MM.1S (cell line): ENCODE measurements at places on chromosomes 2 and 18.

DNA sequence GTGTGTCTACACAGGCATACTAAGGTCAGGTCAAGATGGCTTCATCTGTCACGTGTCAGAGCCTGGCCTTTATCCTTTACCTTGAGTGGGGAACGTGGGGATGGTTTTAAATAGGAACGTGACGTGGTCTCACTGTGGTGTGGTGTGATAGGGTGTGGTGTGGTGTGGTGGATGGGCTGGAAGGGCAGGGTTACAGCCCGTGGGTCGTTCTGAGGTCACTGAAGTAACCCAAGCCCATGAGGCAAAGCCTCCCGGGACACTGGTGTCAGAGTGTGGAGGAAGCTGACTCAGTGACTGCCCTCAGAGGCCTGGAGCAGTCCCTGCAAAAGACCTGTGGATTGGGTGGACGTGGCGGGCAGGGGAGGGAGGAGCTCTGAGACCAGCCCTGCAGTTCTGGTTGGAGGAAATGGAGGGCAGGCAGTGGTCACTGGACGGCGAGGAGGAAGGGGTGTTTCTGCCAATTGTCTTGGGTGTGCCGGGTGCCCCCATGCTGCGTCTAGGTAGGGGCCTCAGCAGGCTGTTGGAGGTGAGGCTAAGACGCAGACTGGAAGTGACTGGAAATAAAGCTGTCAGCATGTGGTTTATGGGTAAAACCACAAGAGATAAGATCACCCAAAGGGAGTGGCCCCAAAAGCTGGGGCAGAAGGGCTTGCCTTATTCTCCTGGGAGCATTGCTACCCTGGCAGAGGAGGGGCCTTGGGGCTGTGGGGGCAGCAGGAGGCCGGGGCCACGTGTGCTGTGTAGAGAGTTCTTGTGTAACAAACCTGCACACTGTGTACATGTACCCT, 84.8 kb downstream of the SH3RF3 start:
- DNase-seq, result peak; percentile 97

DNA sequence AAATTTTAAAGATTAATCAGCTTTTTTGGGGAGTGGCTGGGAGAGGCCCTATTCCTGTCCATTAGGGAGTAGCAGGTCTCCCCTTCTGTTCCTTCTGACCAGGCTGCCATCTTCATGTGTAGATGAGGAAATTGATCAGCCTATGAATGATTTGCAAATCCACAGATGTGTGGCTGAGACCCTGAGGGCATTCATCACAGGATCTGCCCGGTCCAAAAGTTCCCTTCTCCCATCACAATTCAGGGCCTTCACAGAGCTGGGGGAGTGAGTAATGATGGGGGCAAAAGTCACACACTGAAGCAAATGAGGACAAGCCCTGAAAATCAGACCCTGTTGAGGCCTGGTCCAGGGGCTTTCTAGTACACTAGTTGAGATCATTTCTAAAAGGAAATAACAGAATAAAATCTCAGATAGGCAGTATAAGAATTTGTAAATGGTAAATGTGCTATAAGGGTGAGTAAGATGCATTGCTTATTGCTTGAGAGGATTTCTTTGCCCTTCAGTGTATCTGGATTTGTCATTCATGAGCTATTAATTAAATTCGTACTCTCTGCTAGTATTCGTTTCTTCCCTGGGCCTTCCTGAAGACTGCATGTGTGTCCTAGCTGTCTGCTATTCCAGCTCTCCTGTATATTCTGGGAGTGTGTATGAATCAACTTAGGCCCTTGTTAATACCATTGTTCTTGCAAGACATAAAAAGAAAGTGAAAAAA, 53.2 kb downstream of the SETBP1 start:
- no peak for DNase-seq

- DNase-seq, result peak; percentile 78
Observed at GRCh38 chr18:46622999-46623398, 34.0 kb downstream of the LOXHD1 start.

DNA sequence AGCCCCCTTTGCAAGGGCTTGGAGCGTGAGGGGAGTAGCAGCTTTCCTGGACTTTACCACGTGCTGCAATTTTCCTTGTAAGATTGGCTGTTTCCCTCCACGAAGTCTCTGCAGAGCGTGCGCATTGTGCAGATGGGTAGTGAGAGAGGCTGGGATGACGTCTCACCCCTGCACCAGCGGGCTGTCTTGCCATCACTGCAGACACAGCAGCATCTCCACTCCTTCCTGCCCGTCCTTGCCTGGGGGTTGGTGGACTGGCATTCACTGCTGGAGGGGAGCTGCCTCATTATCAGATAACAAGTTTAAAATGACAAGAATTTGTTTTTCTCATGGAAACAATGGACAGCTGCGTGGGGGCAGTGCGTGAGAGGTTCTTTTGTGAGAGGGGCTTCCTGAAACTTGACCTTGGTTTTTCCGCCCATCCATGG, 45.3 kb upstream of the HS6ST1 start:
- no peak for DNase-seq

GRCh38 chr18:48294899-48295585, 114.1 kb downstream of the ZBTB7C start:
- DNase-seq, result no peak

GRCh38 chr2:203973676-203974075, 37.1 kb downstream of the ICOS start:
- DNase-seq, result no peak

DNA sequence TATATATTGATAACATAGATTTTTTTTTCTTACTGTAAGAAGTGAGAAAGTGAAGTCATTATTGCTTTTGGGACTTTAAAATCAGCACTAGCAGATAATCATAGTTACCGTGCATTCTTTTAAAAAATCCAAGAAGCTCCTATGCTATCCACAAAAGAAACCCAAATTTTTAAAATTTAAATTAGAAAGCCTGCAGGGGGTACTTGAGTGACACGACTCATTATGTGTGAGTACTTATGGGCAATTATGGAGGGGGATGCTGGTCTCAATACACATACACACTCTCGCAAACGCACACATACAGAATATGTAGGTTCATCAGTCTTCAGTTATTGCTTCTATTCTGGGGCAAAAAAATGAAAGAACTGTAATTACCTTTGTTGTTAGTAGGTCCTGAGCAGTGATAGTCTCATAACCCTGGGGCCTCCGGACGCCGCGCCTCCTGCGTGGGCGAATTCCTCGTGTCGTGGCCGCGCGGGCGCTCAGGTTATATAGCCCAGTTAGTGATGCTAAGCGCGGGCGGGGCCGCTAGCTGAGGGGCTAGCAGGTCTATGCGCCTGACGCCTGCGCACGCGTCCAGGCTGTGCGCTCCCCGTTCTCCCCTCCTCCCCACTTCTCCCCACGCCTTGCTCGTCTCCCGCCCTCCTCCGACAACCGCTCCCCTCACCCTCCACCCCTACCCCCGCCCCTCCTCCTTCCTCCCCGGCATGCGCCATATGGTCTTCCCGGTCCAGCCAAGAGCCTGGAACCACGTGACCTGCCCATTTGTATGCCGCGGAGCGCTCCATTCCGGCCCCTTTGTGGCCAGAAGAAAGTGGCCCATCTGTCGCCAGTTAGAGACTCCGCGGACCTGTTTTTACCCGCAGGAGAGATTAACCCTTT, at the start of gene NEUROD1:
TSS of gene NEUROD1 (minus strand) at position 463 of the 882 bp plus-strand sequence. CDS start 1,657 bp downstream, outside the sequence.
- no peak for DNase-seq

- DNase-seq, result no peak
Observed at GRCh38 chr2:5978131-5978751, 286.1 kb downstream of the SOX11 start.

DNA sequence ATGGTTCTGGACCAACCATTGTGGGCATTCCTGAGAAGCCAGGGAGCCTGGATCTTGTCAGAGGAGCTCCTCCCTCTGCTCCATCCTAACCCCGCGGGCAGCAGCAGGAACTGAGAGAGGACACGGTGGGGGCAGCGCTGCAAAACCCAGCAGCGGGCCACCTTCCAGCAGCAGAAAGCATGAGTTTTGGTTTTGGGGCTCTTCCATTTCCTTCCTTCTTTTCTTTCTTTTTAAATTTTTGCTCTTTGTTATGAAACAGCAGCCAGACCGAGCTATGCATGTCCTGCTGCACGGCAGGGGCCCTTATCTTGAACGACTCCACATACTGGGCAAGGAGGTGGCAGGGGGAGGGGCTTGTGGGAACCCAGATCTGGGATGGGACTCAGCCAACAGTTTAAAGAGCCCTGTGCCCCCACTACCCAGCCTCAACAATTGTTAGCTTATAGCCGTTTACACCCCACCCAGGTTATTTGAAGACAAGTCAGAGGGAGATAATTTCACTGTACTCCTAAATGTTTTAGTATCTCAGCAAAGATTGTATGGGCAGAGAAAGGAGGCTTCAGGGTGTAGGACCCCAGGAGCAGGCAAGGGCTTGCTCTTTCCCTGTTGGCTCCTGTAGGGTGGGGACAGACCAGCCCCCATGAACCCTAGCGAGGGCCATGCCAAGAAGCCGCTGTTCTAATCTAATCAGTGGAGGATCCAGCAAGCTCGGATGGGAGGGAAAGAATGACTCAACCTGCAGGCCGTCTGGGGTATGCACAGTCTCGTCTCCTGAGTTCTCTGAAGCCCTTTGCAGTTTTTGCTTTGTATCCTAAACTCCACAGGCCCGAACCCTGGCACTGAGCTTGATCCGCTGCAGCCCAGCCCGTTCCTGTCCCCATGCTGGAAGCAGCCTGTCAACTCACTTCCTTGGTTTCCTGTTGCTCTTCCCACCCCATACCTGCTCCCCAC, 75.3 kb downstream of the LRRFIP1 start:
- DNase-seq, result peak; percentile 35

DNA sequence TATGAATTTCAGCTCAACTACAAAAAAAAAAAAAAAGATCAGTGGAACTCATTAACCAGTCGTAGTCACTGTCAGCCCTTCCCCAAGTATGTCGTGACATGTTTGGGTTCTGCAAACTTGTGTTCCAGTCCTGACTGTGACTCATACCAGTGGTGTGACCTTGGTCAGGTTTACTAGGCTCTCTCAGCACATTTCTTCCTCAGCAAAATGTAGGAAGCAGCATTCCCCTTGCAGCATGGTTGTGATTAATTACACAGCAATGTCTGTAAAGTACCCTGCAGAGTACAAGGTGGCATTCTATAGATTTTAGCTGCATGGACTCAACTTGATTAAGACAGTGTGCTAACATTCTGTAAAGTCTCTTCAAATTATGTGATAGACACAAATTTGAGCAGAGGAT, 156.9 kb downstream of the LAMA1 start:
- no peak for DNase-seq

DNA sequence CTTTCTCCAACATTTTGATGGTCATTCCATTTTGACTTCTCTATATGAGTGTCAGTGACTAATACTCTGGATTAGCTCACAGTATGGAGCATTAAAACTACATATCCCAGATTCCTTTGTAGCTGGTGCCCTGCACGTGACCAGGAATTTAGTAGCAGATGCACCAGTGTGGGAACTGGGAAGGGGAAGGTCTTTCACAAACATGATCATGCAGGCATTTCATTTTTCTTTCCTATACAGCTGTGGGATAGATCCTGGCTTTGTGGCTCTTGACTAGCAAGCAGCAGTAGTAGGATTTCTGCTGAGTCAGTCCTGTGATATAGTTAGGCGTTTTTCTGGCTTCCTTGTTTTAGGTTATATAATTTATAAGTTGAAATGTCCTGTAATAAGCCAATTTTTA, 971.0 kb upstream of the CDH2 start:
- no peak for DNase-seq

DNA sequence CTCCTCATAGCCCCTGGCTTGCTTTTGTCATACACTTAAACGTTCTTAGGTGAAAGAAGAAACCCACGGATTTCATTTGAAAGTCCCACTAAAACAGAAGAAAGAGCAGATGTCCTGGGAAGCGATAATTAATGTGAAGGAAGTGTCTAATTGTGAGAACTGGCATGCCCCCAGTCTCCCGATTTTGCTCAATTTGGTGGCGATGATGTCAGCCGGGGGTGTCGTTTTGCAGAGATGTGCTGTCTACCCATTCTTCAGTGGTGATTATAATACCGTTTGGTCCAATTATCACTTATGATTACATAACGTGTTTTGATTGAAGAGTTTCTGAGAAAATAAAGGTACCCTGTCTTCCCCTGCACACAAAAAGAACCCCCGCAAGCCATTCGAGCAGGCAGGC, 103.1 kb downstream of the RTN4 start:
- no peak for DNase-seq

GRCh38 chr2:105674859-105675541, 69.7 kb upstream of the NCK2 start:
- no peak for DNase-seq

DNA sequence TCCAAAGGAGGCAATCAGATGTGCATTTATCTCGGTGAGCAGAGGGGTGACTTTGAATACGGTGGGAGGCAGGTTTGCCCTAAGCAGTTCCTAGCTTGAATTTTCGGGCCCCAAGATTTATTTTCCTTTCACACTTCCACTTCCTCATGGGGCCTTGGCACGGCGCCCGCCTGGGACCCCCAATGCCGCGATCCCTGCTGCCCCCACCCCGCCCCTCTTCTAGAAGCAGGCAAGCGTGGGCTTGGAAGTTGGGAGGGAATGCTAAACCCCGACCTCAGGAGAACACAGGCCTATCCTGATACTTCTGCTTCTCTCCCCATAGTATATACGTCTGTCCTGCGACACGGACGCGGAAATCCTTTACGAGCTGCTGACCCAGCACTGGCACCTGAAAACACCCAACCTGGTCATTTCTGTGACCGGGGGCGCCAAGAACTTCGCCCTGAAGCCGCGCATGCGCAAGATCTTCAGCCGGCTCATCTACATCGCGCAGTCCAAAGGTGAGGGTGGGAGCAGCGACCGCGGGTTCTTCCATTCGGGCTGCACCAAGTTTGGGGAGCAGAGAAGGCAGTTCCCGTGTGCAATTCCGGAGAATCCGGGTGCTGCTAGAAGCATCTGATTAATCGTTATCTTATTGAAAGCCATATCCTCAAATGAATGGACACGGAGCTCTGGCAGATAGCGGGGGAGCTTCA, 21.6 kb downstream of the TRPM8 start:
- no peak for DNase-seq

- DNase-seq, result no peak
Observed at GRCh38 chr2:102480285-102481195, 7.5 kb downstream of the SLC9A4 start.

- no peak for DNase-seq
Observed at GRCh38 chr2:189679226-189679625, 4.8 kb downstream of the ANKAR start.

GRCh38 chr2:72673279-72673678, 152.6 kb downstream of the EXOC6B start:
- DNase-seq, result no peak

- DNase-seq, result no peak
Observed at GRCh38 chr2:240140920-240141319, 462 bp upstream of the OTOS start.

DNA sequence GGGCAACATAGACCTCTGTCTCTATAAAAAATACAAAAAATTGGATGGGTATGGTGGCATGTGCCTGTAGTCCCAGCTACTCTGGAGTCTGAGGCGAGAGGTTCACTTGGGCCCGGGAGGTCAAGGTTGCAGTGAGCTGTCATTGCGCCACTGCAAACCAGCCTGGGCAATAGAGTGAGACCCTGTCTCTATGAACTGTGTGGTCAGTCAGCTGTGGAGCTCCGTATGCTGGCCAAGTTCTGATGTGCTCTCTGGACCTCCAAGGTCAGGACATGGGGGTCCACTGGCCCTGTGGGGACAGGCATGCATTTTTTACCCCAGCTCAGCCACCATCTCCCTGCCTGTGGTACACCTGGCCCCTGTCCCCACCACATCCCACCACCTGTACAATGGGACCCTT, 71.6 kb downstream of the TMEM131 start:
- no peak for DNase-seq
